Dermis microvascular lymphatic vessel endothelial cell (primary cell): ENCODE measurements at places on chromosomes 5 and 9. TPM values are rescaled to one million over a fixed set of nuclear protein-coding genes. Genes with fewer than 3 reads are reported as not detected.

DNA sequence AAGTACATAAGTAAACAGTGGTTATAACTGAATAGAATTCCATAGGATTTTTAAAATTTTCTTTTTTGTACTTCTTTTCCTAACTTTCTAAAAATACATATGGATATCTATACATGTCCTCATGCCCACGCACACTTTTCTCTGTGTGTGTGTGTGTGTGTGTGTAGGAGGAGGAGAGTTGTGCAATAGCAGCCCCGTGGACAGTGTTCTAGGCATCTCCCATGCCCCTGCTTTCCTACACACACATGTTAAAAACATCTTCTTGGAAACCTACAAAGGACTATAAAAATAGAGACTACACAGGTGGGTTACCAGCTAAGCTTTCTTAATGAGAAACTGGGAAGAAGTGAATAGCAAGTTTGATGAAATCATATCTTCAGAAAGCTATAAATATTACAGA, 19.8 kb upstream of the HEXB start:
- no peak for DNase-seq

DNA sequence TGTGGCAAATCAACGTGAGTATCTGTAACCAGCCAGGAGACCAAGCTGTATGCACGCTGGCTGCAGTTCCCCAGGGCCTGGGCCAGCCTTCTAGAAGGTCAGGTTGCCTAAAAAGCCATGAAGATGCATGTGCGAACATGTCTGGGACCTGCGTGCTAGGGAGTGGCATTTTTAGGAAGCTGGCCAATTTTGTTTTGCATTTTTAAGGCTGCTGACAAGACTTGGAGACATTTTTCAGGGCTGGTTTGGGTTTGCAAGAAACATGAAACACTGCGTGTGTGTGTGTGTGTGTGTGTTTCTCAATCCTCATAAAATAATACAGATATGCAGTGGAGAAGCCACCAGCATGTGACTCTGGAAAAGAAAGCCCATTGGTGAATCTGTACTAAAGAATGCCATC, 5.1 kb downstream of the TGFBI start:
- no peak for DNase-seq

GRCh38 chr5:124591583-124591982, 154.9 kb downstream of the ZNF608 start:
- no peak for DNase-seq

DNA sequence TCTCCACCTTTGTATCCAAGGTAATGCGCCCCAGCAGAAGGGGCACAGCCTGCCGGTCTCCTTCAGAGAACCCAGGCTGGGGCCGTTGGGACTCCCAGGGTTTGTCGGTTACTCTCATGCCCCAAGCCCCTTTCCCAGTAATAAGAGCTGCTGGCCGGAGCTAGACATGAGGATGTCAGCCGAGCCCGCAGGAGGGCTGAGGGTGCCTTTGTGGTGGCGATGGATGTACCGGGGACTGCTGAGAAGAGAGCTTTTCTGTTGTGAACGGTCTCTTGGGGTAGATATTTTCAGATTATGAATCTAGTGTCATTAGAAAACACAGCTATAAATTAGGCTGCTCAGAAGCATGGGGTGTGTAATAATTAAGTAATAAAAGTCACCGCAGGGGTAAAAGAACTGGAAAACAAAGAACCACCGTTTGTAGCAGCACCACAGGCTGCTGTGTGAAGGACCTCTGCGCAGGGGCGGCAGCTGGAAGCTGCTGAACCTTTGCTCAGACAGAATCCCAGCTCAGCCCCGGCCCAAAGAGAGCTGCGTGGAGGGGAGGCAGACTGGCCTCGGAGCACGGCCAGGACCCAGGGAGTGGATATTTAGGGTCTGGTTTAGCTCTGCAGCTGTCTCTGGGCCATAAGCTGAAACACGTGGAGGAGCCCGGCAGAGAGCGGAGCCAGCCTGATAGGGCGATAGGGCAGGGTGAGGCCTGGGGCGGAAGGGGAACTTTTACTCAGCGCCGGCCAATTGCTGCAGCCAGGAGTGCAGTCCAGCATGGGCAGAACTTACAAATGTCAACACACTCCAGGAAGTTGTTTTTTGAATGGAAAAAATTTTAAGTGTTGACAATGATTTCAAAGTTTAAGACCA, 50.5 kb upstream of the BARHL1 start:
- DNase-seq, result no peak

The C9orf153 gene
- total RNA-seq, result 0.38 TPM in 1 of 2 replicates, not detected in the other

GRCh38 chr9:112664531-112664930, 53.4 kb downstream of the INIP start:
- no peak for DNase-seq

DNA sequence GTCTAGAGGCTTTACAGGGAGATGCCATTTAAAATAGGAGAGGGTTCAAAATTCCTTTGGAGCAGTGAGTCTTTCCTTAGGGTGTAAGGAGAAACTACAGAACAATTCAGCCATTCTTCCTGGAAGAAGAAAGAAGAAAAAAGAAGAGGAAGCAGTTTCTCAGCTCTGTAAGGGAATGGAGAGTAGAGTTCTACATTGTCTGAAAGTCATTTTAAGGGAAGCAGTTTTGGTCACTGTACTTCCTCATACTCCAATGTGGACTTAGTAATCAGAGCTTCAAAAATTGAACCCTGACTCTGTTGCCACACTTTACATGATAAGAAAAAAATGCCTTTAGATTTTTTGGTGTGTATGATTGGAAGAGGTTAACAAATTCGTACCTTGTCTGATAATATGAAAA, 122.4 kb downstream of the LRRC70 start:
- no peak for DNase-seq

GRCh38 chr9:123926941-123927340, 3.0 kb downstream of the DENND1A start:
- no peak for DNase-seq
